Neural crest cell (in vitro differentiated cells): ENCODE measurements at places on chromosomes 16 and 17. TPM values are rescaled to one million over a fixed set of nuclear protein-coding genes. Genes with fewer than 3 reads are reported as not detected.

The NXPH3 gene
- total RNA-seq: 0.79 and 1.1 TPM in 2 replicates

GRCh38 chr16:88758227-88758943 lies 26.6 kb downstream of the PIEZO1 start:
- no peaks in the 10 kb centered on the region for H3K27me3 ChIP-seq
- no peak for DNase-seq
- no peaks in the 10 kb centered on the region for H3K36me3 ChIP-seq
- no peak overlapping the region for H3K4me3 ChIP-seq

GRCh38 chr16:26211542-26211941 lies 519.8 kb downstream of the HS3ST4 start:
- peaks cover 4% of the 10 kb centered on the region for H3K4me1 ChIP-seq
- H3K4me3 ChIP-seq: no peak overlapping the region
- no peak overlapping the region for H3K27ac ChIP-seq
- H3K27me3 ChIP-seq: peaks cover 8% of the 10 kb centered on the region
- DNase-seq: no peak

GRCh38 chr16:77437859-77438258 lies 3.0 kb upstream of the ADAMTS18 start:
- H3K4me3 ChIP-seq: no peak overlapping the region
- no peak overlapping the region for H3K27ac ChIP-seq
- DNase-seq: no peak
- peaks cover 87% of the 10 kb centered on the region for H3K27me3 ChIP-seq
- H3K36me3 ChIP-seq: no peaks in the 10 kb centered on the region

- no peak overlapping the region for H3K27ac ChIP-seq
- DNase-seq: no peak
- peaks cover 11% of the 10 kb centered on the region for H3K27me3 ChIP-seq
Observed at GRCh38 chr16:3054965-3055733, 8.8 kb downstream of the MMP25 start.

DNA sequence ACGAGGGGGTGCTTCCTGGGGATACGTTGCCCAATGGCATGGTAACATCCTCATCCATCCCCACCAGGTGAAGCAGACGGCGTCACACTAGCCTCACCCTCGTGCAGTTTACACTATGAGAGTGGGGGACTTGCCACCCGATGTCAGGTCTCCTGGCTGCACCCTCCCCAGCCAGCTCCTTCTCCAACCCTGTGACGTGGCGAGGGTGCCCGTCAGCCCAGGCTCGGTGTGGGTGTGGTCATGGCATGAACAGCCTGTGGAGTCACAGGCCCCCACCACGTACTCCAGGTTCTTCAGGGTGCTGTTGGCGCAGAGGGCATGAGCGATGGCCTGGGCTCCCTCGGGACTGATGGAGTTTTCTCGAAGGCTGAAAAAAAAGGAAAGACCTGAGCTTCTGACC lies 28.3 kb downstream of the NLRC3 start:
- no peak overlapping the region for H3K4me3 ChIP-seq
- no peak for DNase-seq
- H3K4me1 ChIP-seq: peaks cover 10% of the 10 kb centered on the region

DNA sequence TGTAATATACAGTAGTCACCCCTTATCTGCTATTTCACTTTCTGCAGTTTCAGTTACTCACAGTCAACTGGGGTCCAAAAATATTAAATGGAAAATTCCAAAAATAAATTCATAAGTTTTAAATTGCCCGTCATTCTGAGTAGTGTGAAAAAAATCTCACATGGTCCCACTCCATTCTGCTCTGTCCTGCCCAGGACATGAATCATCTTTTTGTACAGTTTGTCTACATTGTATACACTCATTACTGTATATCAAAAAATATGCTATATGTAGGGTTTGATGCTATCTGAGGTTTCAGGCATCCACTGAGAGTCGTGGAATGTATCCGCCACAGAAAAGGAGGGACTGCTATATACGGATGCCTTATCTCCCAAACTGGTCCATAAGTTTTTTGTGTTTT lies 16.0 kb upstream of the APPBP2 start:
- DNase-seq: no peak
- H3K27me3 ChIP-seq: no peaks in the 10 kb centered on the region
- H3K27ac ChIP-seq: no peak overlapping the region
- H3K36me3 ChIP-seq: no peaks in the 10 kb centered on the region
- H3K4me3 ChIP-seq: no peak overlapping the region
- H3K4me1 ChIP-seq: no peaks in the 10 kb centered on the region

DNA sequence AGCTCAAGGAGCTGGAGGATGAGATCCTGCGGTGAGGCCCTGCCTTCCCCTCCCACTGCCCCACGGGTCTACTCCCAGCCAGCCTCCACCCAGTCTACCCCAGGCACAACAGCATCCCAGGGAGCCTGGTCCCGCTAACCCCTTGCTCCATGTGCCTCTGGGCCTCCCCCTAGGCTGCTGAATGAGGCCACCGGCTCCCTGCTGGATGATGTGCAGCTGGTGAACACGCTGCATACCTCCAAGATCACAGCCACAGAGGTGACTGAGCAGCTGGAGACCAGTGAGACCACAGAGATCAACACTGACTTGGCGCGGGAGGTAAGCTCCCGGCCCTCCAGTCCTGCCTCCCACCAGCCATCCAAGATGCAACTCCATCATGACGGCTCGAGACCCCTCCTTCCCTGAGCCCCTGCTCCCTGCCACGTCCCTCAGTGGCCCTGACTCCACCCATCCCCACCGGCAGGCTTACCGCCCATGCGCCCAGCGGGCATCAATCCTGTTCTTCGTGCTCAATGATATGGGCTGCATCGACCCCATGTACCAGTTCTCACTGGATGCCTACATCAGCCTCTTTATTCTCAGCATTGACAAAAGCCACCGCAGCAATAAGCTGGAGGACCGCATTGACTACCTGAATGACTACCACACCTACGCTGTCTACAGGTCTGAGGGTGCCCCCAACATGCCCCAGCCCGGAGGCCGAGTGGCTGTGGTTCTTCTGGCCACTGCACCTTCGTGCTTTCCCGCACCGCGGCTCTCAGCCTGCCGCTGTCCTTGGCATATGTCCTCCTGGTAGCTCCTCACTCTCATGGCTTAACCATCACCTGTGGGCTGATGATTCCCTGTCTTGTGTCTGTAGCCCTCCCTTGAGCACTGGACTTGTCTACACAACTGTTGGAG lies 15.0 kb upstream of the KDM6B start:
- H3K36me3 ChIP-seq: no peaks in the 10 kb centered on the region
- no peak overlapping the region for H3K4me3 ChIP-seq
- no peak overlapping the region for H3K27ac ChIP-seq
- no peak for DNase-seq
